Stimulated activated CD4-positive, alpha-beta T cell treated with anti-CD3 and anti-CD28 coated beads, Interleukin-2, amount 100 ng/mL, for 24 hours (primary cell): ENCODE measurements at places on chromosomes 6 and 20.

GRCh38 chr6:27281569-27281968, 30.5 kb downstream of the POM121L2 start:
- DNase-seq = no peak

- no peak for DNase-seq
Measured at GRCh38 chr6:157717340-157717748, 105.7 kb upstream of the SNX9 start.

- no peak for DNase-seq
Measured at GRCh38 chr20:54263116-54263690, 55.3 kb downstream of the PFDN4 start.

GRCh38 chr6:132788658-132789395, 9.6 kb downstream of the SLC18B1 start:
- no peak for DNase-seq

DNA sequence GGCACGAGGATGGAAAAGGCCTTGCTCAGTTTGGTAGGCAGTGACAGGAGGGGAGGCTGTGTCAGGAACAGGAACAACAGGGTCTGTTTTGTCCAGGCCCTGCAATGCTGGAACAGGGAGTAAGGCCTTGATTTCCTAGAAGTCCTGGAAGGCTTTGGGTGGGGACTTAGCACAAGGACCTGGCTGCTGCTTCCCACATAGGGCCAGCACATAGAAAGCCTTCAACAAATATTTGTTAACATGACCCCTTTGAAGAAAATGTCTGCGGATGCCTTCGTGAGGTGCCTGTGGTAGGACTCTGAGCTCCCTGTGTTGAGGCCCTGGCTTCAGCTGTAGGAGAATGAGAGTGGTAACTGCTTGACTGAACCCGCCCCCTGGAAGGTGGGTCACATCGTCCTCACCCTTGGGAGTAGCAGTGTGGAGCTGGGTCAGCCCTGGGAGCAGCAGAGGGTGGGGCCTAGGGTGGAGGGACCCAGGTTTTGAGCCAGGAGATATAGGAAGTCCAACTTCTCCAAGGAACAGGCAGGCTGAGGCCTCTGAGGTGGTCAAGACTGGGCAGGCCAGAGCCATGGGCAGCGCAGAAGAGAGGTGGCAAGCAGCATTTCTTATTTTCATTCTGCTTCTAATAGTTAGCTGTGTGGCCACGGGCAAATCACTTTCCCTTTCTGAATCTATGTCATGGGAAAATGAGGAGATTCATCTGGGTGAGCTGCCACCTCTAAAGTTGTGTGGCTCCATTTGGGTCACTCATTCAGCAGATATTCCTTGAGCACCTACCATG, 50.0 kb downstream of the CNBD2 start:
- no peak for DNase-seq

- no peak for DNase-seq
Measured at GRCh38 chr20:49657118-49657901, 56.4 kb downstream of the B4GALT5 start.

- DNase-seq = no peak
Measured at GRCh38 chr6:13495818-13496217, 8.4 kb upstream of the GFOD1 start.

DNA sequence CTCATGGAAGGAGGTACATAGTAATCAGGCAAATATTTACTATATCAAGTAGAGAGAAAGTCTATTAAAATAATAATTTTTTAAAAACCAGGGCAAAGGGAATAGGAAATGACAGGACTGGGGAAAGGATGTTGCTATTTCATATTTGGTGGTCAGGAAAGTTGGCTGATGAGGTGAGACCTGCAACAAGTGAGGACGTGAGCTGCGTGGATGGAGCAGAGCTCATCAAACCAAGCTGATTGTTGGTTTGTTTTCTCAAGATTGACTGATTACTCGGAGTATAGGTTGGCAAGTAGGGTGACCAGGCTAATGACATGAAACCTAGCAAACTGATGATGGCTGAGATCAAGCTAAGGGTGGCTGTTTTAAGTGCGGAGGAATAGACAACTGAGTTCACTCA, 6.0 kb downstream of the GJA1 start:
- no peak for DNase-seq

- no peak for DNase-seq
Measured at GRCh38 chr6:140857739-140858380, 1274.9 kb upstream of the GJE1 start.

GRCh38 chr20:44064501-44065400, 122.2 kb downstream of the JPH2 start:
- DNase-seq = no peak
